Mammary epithelial cell (primary cell): ENCODE measurements at places on chromosomes 6 and 20. TPM values are rescaled to one million over a fixed set of nuclear protein-coding genes. Genes with fewer than 3 reads are reported as not detected.
A peak's percentile ranks its signal among the peaks of the same experiment; 100 is the strongest.

DNA sequence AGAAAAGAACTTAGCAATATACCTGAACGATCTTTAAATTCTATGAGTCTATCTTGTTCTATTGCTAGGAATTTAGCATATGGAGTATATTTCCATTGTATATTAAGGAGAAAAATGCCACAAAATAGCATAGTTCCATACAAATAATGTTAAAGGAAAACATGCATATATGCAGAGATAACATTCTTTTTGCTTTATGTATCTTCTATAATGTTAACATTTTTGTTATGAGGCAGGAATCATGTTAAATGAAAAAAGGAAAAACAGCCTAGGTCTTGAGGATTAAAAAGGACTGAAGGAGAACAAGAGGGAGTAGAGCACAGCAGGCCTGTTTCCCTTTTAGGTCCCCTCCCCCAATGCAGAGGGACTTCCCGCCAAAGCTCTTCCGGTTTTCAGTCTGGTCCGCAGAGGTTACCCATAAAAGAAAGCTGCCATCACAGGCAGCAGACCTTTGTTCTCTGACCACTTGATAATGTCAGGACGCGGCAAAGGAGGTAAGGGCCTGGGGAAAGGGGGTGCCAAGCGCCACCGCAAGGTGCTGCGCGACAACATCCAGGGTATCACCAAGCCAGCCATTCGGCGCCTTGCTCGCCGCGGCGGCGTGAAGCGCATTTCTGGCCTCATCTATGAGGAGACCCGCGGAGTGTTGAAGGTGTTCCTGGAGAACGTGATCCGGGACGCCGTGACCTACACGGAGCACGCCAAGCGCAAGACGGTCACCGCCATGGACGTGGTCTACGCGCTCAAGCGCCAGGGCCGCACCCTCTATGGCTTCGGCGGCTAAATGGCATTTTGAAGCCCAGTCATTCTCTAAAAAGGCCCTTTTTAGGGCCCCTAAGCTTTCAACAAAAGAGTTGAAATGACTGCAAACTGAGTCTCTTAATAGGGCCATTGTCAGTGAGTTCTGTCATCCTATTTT lies 108.4 kb upstream of the PRSS16 start:
- no peak for DNase-seq

DNA sequence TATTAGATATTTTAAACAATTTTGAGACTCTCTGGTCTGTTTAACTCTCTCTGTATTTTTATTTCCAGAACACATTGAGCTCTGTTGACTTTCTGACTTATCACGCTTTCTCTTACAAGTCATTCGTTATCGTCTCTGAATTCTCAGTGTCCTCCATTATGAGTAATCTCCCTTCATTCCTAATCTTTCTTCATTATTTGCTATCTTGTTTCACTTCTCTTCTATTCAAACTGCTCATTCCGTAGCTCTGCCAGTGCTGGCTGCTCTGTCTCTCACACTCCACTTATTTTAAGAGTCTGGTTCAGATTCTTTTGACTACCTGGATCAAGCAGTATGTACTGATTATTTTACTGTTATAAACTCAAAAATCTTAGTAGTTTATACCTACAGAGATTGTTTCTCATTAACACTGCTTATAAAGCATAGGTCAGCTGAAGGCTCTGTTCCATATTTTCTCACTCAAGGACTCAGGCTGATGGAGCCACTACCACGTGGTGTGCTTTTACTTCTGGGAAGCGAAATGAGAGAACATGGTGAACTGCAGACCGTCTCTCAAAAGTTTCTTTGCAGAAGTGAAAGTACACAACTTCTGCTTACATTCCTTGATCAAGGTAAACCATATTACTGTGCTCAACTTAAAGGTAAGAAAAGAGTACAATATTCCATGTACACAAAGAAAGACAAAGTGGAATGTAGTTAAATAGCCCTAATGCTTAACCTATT lies 485.2 kb downstream of the GRIK2 start:
- DNase-seq, result no peak

GRCh38 chr6:37251211-37251780 lies 6.3 kb upstream of the TBC1D22B start:
- DNase-seq, result peak; percentile 38

Gene HSPA12B
- total RNA-seq, result not detected in 2 replicates

Gene SCRT2
- total RNA-seq, result not detected in 2 replicates

Gene DSP
- 390 and 397 TPM in 2 replicates for total RNA-seq

GRCh38 chr6:127186889-127187288 lies 68.4 kb downstream of the RSPO3 start:
- peak; percentile 24 for DNase-seq

GRCh38 chr6:14020551-14020950 lies 95.8 kb downstream of the RNF182 start:
- no peak for DNase-seq

GRCh38 chr20:53148771-53149147 lies 176.6 kb downstream of the TSHZ2 start:
- DNase-seq, result no peak

DNA sequence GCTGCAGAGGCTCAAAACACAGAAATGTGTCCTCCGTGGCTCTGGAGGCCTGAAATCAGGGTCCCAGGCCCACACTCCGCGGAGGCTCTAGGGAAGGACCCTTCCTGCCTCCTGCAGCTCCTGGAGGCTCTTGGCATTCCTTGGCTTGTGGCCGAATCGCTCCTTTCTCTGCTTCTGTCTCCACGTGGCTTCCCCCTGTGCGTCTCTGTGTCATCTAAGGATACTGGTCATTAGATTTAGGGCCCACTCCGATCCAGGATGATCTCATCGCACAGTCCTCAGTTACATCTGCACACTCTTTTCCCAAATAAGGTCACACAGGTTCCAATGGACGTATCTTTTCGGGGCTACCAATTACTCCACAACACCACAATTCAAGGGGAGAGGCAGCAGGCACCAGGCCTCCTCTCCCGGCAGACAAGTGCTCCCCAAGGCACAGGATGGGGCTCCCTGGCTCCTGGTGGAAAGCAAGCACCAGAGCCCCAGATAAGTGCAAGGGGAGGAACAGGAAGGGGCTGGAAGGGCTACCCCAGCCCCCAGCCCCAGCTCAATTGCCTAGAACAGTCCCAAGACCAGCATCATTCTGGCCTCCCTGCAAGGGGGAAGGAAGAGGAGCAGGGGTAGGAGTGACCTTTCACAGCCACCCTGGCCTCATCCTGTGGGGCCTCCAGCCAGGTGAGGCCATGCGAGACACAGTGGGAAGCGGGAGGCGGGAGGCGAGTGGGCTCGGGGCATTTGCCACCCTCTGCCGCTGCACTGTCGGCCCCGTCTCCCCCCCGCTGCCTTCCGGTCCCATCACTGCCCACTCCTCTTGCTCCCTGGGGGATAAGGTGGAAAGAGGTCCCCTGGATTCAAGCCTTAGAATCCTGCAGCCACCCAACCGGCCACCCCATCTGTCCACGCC lies 16.3 kb downstream of the NTSR1 start:
- no peak for DNase-seq

DNA sequence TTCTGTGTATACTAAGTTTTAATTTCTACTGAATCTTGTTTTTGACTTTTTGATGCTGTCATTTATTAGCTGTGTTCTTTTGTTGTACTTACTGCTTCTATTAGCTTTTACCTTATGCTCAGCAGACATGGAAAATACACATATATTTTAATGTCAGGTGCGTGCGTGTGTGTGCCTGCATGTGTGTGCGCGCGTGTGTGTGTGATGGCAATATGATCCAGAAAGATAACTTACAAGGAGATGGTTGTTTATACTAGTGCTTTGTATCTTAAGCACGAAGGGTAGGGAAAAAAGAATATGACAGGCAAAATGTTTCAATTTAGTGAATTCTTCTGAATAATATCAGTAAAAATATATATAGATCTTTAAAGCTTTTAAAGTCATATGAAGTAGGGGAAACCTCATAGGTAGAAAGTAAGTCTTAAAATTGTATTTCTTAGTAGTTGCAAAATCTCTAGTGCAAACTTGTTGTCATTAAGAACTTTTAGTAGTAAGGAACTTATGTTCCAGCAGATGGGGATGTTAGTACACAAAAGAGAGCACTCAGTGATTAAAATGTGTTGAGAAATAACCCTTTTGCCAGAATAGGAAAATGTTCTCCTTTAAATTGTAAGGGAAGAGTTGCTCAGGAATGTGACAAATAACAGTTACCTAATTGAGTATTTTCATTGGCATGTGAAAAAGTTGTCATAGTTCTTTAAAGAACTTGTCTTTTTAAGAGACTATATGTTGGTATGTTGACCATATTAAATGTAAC lies 13.2 kb downstream of the QKI start:
- DNase-seq, result peak; percentile 69

GRCh38 chr20:61784801-61785566 lies 280.7 kb downstream of the TAF4 start:
- DNase-seq, result no peak

DNA sequence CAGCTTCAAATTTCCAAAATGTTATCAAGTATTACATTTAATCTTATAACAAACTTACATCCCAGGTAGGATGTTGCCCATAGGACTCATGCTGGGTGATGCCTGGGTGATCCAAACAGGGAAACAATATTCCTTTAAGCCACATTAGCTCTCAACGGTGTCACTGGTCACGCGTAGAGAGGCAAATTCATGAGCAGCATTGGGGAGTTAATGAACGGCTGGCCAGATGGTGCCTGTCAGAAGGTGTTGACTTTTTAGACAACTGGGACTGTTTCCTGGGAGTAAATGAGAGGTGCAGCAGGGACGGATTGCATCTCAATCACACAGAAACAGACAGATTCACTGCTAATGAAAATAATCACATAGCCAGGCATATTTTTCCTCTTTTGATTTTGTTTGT lies 83.3 kb upstream of the ID4 start:
- no peak for DNase-seq

- DNase-seq, result no peak
Observed at GRCh38 chr6:51554029-51554428, 533.4 kb downstream of the PKHD1 start.

DNA sequence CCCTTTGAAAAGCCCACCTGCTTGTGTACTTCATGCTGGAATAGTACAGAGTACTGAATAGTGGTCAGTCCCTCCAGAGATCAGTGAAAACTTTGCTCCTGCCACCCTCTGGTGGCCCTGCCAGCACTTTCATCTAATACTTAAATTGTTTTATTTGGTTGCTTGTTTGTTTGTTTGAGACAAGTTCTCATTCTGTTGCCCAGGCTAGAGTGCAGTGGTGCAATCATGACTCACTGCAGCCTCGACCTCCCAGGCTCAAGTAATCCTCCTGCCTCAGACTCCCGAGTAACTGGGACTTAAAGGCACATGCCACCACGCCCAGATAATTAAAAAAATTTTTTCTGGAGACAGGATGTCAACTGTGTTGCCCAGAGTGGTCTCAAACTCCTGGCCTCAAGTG lies 9.1 kb downstream of the FAM83D start:
- peak; percentile 9 for DNase-seq

Gene PGM3
- 32.2 TPM for total RNA-seq
